Urinary bladder (tissue), 4 donors: ENCODE measurements at places on chromosomes 5 and 9. TPM values are rescaled to one million over a fixed set of nuclear protein-coding genes. Genes with fewer than 3 reads are reported as not detected.

CRHBP gene
- total RNA-seq, result 1.4 TPM

OTP gene
- total RNA-seq, result not detected

ZFP2 gene
- 5.8 TPM for total RNA-seq

PCDHGA8 gene
- total RNA-seq, result 9.1 TPM

SOX30 gene
- total RNA-seq, result not detected

ADGRD2 gene
- not detected for total RNA-seq

SHC3 gene
- total RNA-seq, result 2.0 TPM

GRCh38 chr9:85536076-85536475 is 205.7 kb downstream of the AGTPBP1 start:
- DNase-seq, result no peak

DNA sequence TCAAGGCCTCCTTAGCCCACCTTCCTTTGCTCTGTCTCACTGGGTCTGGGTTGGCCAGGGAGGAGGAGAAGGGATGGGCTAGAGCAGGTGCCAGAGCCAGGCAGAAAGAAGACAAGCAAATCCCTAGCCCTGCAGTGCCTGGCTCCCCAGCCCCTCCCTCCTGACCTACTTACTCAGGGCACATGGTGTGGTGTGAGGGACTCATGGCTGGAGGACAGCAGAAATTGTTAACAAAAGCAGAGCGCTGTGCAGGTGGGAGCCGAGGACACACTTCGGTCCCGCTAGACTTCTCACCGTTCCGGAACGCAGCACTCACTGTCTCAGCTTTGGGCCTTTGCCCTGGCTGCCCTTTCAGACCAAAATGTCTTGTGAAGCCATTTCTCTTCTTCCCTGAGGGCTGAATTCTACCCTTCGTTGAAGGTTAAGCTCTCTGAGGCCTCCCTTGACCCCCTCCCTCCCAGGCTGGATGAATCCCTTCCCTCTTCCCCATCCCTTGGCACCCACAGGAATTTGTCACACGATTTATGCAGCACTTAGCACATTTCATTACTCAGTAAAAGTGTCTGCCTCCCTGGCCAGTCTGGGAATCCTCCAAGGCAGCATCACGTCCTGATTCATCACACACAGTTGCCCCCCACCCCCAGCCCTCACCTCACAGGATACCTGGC is 263.9 kb upstream of the TRPC7 start:
- DNase-seq, result no peak

DNA sequence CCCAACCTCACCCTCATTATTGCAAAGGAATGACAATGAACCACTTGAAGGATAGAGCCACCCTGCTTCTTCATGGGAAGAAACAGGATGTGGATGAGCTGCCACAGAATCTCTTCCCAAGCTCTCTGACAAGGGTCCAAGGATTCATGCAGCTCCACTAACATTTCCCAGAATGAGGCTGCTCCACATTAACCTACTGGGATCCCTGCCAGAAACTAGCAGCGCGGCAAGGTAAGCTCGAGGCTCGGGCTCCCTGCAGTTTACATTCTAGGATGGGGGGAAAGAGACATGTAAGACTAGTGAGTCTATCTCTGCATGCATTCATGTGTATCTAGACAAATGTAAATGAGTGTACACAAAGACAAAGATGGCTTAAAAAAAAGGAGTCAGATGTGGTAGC is 12.1 kb downstream of the DCAF12 start:
- DNase-seq, result no peak

DNA sequence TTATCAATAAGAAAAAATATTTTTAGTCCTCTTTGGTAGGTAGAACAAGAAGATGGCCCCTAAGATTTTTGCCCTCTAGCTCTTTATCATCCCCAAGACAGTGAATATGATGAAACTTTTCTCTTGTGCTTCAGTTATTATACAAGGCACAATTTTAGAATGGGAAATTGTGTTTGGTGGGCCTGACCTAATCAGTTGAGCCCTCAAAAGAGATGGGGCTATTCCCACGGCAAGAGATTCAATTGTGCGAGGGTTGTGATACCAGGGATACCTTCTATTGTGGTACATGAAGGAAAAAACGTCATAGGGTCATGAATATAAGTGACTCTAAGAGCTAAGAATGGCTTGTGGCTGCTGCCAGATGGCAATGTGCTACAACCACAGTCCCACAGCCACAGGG is 94.0 kb upstream of the COX7C start:
- no peak for DNase-seq

DNA sequence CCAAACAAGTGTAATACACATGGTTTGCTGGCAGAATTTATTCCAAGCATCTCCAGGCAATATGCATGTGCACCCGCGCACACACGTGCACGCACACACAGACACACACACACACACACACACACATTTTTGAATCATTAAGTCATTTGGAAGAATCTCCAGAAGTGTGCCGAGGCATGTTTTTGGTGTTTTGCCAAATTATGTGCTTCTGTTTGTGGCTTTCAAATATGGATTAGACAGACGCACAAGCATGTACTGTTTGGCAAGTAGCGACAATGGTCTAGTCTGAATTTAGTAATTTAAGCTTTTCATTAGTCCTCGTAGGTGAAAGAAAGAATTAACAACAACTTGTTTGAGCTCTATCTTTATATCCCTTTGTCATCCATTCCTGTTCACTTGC is 36.7 kb downstream of the NFIB start:
- peak; percentile 42 for DNase-seq

DNA sequence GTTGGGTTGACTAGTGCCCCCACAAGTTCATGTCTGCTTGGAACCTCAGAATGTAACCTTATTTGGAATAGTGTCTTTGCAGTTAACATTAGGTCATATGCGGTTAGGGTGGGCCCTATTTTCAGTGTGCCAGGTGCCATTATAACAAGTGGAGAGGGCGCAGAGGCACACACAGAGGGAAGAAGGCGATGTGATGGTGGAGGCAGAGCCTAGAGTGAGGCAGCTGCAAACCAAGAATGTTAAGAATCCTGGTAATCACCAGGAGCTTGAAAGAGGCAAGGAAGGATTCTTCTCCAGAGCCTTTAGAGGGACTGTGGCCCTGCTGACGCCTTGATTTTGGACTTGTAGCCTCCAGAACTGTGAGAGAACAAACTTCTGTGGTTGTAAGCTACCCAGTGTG is 10.9 kb downstream of the GPR107 start:
- no peak for DNase-seq

DNA sequence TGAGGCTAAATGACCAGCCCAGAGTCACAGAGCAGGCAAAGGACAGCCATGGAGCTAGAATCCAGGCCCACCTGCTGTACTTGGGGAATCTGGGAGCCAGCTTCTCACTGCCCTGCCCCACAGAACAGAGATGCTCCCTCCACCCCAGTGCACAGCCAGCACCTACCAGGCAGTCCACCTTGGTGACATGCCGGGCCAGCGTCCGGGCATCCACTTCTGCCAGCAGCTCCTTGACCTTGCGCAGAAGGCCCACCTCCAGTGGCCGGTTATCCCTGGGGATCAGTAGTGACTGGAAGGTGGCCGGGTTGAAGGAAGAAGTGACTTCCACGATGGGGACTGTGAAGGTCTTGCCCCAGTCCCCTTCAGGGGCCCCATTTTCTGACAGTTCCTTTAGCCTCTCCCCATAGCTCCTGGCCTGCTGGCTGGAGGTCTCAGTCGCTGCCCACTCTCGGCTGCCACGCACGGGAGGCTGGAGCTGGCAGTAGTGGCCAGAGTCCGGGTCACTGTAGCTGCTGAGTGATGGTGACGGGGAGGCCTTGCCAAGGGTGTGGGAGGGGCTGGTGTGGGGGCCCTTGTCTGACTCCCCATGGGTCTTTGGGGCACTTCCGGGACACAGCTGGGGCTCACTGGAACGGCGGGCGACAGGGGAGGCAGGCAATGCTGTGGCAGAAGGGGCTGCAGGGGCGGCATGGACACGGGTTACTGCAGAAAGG is 9.5 kb upstream of the TOR2A start:
- no peak for DNase-seq

- no peak for DNase-seq
Measured at GRCh38 chr9:16825971-16826625, 44.4 kb downstream of the BNC2 start.

DNA sequence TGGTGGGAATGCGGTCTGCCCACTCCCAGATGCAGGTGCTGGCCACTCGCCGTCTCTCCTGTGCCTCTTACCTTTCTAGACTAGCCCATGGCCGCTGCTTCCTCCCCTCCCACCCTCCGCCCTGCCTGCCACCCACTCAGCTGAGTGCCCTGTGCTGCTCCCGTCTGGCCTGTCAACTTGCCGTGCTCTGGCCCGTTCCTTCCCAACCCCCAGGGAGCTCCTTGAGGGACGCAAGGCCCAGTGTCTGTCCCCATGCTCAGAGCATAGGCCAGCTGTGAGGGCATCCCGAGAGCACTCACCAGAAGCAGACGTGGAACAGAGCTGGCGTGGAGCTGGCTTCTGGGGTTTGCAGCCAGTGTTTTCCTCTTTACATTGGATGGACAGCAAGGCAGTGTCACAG is 20.2 kb downstream of the HNRNPH1 start:
- DNase-seq, result no peak

DNA sequence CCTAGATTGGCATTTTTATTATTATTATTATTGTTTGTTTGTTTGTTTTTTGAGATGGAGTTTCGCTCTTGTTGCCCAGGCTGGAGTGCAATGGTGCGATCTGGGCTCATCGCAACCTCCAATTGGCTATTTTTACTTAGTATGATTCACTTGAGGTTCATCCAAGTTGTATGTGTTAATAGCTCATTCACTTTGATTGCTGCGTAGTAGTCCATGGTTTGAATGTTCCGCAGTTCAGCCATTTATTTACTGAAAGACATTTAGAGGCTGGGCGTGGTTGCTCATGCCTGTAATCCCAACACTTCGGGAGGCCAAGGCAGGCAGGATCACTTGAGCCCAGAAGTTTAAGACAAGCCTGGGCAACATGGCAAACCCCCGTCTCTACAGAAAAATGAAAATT is 22.6 kb upstream of the MELK start:
- no peak for DNase-seq

DNA sequence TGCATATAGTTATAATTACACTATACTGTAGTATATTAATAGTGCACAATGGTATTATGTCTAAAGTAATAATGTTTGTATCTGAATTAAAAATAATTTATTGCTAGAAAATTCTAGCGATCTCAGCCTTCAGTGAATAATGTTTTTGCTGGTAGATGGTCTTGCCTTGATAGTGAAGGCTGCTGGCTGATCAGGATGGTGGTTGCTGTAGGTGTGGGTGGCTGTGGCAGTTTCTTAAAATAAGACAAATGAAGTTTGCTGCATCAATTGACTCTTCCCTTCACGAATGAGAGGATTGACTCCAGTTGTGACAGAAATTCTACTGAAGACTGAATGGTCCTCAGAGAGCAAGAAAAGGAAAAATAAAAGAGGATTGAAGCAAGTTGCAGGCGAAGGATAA is 19.7 kb upstream of the LRRC70 start:
- DNase-seq, result no peak

- DNase-seq, result no peak
Measured at GRCh38 chr9:8845808-8846207, 1046.2 kb upstream of the DMAC1 start.

DNA sequence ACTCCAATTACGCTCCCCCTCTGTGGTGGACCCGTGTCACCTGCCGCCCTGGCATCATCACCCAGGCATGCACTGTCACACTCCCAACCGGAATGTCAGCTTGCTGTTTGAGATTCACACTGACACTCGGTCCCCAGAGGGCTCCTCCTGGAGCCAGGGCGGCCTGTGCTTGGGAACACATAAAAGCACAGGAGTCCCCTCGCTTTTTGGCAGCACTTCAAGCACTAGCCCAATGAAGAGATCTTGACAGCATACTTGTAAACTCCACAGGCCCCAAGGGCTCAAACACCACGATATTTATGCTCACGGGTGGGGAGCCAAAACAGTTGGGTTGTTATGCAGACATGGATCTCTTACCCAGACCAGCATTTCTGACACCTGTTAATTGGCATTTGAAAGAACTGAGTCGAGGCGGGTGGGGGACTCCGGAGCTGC is 90.8 kb upstream of the EGFLAM start:
- DNase-seq, result no peak

GRCh38 chr5:173165177-173166016 is 21.1 kb downstream of the BNIP1 start:
- DNase-seq, result no peak

DNA sequence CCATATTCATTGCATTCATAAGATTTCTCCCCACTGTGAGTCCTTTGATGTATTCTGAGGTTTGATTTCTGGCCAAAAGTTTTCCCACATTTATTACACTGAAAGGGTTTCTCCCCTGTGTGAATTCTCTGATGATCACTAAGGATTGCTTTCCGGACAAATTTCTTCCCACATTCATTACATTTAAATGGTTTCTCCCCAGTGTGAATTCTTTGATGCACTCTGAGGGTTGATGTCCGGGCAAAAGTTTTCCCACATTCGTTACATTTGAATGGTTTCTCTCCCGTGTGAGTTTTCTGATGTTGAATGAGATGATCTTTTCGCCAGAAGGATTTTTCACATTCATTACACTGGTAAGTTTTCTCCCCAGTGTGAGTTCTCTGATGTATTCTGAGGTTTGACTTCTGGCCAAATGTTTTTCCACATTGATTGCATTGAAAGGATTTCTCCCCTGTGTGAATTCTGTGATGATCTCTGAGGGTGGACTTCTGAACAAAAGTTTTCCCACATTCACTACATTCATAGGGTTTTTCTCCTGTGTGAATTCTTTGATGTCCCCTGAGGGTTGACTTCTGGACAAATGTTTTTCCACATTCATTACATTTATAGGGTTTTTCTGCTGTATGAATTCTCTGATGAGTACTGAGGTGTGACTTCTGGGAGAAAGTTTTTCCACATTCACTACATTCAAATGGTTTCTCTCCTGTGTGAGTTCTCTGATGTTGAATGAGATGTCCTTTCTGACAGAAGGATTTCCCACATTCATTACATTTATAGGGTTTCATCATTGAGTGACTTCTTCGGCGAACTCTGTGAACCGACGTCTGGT is 18.8 kb downstream of the ZNF510 start:
- DNase-seq, result no peak

DNA sequence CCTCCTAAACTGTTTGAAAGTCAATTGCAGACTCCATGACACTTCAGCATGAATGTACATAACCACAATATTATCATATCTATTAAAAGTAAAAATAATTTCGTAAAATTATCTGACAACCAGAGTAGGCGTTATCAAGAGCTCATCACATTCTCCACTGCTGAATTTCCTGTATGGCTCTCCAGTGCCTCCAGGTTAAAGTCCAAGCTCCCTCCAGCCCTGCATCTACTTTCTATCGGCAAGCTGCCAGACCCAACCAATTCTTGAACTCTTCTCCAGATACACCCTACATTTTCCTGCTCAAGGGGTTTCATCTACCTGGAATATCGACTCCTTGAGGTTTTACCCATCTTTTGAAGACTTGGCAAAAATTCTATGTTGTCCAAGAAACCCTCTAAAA is 74.5 kb upstream of the TBC1D2 start:
- no peak for DNase-seq

DNA sequence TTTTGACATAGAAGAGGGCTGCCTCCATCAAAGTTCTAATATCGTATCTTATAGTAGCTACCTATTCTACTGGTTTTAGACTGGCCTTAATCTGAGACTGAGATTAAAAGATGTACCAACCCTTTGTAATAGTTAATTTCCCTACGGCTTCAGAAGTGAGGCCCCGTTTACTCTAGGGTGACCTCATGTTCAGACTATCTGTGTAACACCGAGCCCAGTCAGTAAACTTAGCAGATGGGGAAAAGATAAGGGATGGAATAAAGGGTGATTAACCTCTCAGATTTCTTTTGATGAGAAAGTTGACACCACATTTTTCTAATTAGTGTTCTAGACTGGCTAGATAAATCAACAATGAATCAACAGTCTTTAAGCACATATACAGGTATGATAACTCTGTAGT is 283.1 kb downstream of the KCTD16 start:
- no peak for DNase-seq
